Uterus (tissue), 4 donors: ENCODE measurements at places on chromosomes 6 and 20. TPM values are rescaled to one million over a fixed set of nuclear protein-coding genes. Genes with fewer than 3 reads are reported as not detected.

Gene NFATC2
- 5.7 TPM for total RNA-seq

Gene IL17A
- total RNA-seq = not detected

Gene LINC00237
- total RNA-seq = not detected

Gene CMTR1
- total RNA-seq = 5.9 TPM

Gene MRS2
- 17.5 TPM for total RNA-seq

Gene THEMIS
- 0.59 TPM for total RNA-seq

Gene HS3ST5
- total RNA-seq = 0.48 TPM

Gene GJA1
- total RNA-seq = 260 TPM

Gene MRPS18A
- 87.4 TPM for total RNA-seq

Gene HDGFL1
- not detected for total RNA-seq

Gene LHFPL5
- not detected for total RNA-seq

Gene ANGPT4
- total RNA-seq = 0.55 TPM

Gene MYH7B
- 0.41 TPM for total RNA-seq

Gene SLX4IP
- 1.8 TPM for total RNA-seq

Gene WFDC10B
- total RNA-seq = not detected

Gene TXLNB
- total RNA-seq = 2.5 TPM

Gene RRAGD
- total RNA-seq = 4.9 TPM

Gene PLN
- total RNA-seq = 140 TPM

Gene CDSN
- total RNA-seq = not detected

Gene TRIM31
- total RNA-seq = not detected

Gene MOXD1
- 27.6 TPM for total RNA-seq

Gene ADTRP
- total RNA-seq = not detected

Gene VSX1
- total RNA-seq = 0.18 TPM

Gene PAQR8
- 12.3 TPM for total RNA-seq

Gene GABRR2
- 0.95 TPM for total RNA-seq
